Activated CD8-positive, alpha-beta memory T cell treated with anti-CD3 and anti-CD28 coated beads for 48 hours (primary cell): ENCODE measurements at places on chromosomes 3 and 15.

GRCh38 chr3:194996746-194997145 is 274.2 kb downstream of the XXYLT1 start:
- DNase-seq = no peak

GRCh38 chr15:43249699-43250203 is 17.0 kb downstream of the TGM5 start:
- no peak for DNase-seq

DNA sequence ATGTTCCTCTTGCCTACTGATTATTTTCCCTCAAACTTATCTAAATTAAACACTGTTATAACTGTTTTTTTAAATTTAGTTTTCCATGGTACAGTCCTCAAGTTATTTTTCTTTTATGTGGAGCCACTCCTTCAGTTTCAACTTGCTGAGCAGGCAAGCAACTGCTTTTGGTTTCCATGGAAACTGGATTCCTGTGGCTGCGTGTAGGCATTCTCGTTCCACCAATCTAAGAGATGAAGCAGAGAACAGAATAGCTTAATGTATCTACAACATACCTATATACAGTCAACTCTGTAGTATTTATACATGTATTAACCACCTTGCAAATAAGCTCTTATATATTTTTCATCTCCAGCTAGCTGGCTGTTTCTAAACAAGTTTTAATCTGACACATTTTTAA is 25.8 kb upstream of the ANXA2 start:
- no peak for DNase-seq

- DNase-seq = no peak
These were observed 439.1 kb downstream of the SHQ1 start for GRCh38 chr3:72408983-72409779.

DNA sequence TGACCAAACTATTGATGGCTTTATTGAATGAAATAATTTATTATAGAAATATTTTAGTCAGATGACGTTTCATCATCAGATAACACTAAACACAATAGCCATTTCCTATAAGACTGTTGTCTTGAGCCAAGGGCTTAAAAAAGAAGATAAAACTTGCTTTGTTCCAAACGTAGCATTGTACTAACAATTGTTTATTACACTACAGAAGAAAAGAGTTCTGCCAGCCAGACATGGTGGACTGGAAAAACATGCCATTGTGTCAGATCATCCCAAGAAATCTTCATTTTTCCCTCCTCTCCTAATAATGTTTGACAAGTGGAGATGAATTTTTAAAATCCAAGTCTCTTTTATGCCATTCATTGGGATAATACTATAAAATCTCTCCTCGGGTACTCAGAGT is 203.3 kb downstream of the CDIN1 start:
- DNase-seq = no peak

GRCh38 chr3:53707222-53707621 is 139.0 kb downstream of the CHDH start:
- DNase-seq = no peak

- no peak for DNase-seq
These were observed 51.5 kb downstream of the C3orf20 start for GRCh38 chr3:14726441-14726780.

DNA sequence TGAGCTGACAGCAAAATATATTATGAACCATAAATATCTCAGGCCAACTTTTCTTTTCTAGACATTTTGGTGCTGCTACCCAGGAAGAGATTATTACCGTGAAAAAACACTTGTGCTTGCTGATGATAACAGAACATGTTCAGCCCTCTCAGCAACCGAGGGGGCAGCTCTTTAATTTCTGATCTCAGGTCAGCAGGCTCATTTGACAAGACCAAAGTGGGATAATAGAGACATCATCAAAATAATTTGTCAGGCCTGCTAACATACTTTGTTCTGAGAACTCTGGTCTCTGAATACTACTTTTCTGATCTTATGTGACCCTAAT is 645.9 kb upstream of the KCNMB2 start:
- no peak for DNase-seq

DNA sequence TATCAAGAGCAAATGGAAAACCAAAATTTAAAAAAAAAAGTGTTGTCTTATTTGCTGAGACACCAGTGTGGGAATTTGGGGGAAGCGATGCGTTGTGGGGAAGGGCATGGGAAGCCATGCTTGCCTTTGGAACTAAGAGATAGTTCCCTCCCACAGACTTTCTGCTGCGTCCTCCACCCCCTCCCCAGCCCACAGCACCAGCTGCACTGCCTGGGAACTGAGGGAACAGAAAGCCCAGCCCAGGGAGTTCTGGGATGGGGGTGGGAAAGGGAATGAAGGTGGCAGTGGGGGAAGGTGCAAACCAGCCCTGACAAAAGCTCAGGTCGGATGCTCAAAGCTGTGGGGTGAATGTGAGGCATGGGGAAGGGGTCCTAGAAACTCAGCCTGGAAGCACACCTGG is 8.1 kb upstream of the NTRK3 start:
- DNase-seq = no peak

- DNase-seq = no peak
These were observed 19.5 kb upstream of the MASP1 start for GRCh38 chr3:187310954-187311470.

DNA sequence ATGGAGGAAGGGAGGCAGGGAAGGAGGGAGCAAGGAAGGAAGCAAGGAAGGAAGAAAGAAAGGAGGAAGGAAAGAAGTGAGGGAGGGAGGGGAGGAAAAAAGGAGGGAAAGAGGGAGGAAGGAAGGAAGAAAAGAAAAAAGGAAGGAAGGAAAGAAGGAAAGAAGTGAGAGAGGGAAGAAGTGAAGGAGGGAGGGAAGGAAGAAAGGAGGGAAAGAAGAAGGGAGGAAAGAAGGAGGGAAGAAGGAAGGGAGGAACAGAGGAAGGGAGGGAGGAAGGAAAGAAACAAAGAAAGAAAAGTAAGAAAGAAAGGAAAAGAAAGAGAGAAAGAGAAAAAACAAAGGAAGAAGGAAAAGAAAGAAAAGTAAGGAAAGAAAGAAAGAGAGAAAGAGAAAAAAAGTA is 183.0 kb upstream of the SLC24A5 start:
- DNase-seq = no peak

DNA sequence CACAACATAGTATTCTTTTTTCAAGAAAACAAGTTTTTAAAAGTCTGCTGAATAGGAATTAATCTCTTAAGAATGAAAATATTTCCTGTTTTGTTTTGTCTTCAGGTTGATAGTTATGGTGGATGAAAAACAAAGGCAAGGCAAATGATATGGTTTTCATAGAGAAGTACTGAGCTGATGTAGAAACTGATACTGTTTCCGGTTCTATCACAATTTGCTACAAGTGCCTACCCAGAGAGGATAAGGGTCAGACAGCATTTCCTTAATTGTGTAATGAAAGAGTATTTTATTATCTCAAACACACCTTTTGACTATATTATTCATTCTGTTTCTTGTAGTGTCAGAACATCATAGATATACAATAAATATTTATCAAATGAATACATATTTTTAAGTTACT is 836.3 kb downstream of the SQOR start:
- DNase-seq = no peak

DNA sequence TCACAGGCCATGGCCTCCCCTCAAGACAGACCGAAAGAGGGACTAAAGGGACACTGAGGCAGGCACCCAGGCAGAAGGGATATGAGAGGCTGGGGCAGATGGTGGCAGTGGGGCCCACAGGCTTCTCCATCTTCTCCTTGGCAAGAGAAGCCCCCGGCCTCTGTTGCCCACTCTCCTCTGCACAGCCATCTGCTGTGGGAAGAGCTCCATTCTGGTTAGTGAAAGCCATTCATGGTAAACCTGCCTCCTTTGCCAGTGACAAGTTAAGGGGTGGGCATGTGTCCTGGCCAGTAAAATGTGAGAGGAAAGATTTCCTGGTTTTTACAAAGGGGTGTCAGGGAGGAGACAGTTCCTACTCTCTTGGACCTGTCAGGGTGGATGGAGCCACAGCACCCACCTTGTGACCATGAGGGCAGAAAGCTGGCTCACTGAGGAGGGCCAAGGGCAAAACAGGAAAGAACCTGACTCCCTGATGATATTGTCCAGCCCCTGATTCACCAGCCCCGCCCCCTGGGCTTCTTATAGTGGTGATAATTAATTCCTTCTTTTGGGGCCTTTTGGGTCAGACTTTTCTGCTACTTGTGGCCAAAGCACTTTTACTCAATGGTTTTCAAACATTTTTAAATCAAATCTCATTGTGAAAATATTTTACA is 130.4 kb upstream of the SMAD3 start:
- DNase-seq = no peak

GRCh38 chr3:125011941-125012340 is 43.9 kb downstream of the HEG1 start:
- DNase-seq = no peak

DNA sequence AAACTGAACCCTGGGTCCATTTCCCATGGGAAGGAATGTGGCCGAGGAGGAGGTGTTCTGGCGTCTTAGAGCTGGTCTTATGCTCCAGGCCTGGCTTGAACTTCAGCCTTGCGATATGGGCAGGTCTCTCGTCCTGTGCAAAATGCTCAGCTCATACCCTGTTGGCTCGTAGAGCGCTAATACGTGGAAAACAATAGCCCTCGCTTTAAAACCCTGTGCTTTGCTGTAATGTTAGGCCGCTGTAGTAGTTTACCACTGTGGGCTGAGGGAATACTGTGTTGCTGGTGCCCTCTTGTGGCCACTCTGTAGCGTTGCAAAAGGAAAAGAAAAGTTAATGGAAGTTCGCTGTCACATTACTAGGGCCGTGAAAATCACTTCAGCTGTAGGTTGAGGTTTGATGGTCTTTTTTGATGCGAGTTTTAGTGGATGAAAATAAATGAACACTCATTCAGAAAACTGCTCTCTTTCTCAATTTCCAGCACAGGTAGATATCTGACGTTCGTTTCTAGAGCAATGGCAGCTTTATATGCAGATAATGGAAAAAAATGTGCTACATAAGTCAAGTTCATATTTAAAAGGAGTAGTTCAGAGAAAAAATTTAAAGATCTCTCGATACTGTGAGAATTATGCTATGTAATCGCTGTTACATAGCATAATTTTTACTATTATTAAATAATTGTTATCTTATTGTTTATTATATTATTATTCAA is 92.9 kb downstream of the MCTP2 start:
- peak; percentile 40 for DNase-seq

DNA sequence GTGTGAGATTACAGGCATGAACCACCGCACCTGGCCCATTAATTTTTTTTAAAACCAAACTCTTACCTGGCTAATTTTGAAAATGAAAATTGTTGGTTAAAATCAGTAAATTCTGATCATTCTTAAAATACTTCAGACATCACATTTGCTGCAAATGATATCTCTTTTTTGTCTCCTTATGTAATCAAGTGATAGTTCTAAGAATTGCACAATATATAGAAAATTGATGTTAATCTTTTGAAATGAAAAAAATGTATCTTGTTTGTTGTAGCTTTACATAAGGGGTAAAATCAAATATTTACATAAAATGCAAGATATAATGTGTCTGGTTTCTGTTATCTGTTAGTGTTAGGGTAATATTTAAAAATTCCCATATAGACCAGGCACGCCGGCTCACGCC is 5.0 kb downstream of the GTPBP8 start:
- no peak for DNase-seq

DNA sequence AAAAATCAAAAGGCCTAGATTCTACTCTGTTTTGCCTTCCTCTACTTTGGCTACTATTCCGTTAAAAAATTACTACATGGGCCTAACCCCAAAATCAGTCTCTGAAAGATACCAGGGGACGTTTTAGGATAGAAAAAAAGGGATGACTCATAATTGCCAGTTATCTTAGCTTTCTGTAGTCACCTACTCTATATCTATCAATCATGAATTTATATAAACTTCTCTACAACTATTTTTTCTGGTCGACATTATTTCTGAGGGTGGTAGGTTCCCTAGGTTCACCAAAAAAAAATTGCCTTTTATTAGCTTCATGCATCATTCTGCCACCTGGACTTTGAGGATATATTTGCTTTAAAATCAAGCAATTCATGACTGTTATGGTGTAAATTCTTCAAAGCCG is 36.5 kb downstream of the RAF1 start:
- no peak for DNase-seq

- DNase-seq = no peak
These were observed 17.7 kb downstream of the SOX2 start for GRCh38 chr3:181729341-181729869.

DNA sequence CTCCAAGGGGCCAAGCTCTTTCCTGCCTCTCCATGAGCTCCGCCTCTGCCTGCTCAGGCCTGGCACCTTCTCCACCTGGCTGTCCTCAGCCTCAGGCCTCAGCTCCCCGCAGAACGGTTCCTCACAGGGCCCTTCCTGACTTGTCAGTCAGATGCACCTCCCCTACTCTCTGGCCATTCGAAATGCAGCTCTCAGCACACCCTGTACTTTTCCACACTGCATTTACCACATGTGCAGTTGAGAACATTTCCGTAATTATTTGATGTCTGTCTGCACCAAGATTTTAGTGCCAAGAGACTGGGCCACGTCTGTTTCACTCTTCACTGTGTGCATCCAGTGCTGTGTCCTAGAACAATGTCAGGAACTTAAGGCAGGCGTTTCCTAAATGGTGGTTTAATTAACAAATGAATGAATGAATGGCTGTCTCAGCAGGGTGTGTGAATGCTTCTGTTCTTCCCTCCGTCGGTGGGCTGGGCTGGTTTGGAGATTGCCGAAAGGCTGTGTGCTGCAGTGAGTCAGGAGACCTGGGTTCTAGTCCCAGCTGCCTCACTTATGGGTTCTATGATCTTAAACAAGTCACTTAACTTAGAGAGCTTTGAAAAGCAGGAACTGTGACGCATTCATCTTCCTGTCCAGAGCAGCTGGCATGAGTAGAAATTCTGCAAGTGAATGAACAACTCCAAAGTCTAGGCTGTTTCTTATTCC is 5.4 kb downstream of the MUC4 start:
- no peak for DNase-seq

DNA sequence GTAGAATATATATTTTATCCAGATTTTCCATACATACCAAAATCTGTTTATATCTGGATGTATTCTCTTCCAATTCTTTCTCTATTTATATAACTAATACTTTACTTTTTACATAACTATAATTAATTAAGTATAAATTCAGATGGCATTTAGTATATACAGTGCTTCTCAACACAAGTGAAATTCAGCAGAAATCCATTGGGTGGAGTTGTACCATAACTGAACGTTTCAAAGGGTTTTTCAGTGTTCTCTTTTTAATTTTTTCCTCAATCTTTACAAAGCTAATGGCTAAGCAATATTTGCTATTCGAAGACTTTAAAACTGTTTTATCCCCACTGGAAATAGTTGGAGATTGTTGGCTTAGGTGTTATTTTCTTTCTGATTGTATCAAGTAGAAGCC is 13.9 kb upstream of the ZBBX start:
- DNase-seq = no peak
